ENCODE measurements at places on chromosomes 4 and X.

GRCh38 chr4:38723726-38724474 is 58.9 kb downstream of the TLR10 start:
- DNase-seq: no peak

DNA sequence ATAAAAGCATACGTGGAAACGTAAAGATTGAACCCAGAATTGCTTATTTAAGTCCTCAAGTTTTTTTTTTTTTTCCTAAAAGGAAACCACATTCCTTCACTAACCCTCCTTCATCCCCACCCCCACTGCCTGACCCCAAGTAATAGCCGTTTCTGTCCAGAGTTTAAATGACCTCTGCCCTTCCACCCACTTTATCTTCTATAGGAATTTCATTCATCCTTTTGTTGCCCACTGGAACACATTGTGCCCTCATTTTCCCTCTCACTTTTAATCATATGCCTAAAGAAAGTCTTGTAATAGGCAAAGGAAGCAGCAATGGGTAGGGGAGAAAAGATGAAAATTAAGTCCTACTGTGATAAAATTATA is 62.7 kb downstream of the SH3RF1 start:
- DNase-seq: no peak

GRCh38 chr4:10506077-10506476 is 48.9 kb upstream of the ZNF518B start:
- no peak for DNase-seq

DNA sequence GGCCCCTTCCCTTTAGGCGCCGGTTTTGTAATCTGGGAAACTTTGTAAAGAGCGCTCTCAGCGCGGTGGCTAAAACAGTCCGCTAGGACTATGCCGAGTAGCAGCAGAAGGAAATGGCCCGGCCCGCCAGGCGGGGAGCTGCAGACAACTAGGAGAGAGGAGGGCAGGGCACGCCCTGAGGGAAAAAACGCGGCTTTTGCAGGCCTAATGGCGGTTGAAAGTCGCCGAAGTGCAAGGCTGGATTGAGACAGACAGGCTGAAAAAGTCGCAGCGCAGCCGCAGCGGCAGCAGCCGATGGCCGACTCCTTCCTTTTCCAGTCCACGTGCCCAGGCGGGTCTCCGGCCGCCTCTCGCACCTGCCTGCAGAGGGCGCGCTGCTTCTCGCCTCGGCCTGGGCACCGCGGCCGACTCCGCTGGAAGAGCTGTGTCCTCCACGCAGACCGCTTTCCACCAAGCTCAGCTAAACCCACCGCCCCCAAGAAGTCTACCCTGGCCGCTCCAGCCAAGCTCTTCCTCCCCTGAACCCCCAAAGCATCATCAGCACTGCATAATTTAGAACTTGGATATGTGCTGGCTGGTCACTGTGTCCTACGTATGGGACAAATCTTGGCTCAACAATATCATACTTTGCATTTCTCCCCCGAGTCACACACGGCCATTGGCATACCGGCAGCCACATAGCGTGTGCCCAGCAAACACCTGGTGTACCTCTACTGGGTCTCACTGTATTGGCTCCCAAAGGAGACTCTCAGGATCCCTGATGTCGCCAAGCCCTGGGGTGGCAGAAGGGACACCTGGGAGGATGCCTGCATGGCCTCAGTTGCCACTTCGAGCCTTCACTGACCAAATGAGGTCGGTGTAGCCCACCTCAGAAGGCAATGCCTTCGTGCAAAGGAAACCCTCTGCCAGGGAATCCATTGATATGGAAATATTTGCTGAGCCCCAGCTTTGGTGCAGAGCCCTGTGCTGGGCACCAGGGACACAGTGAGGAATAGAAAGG is 14.5 kb downstream of the SLC25A5 start:
- DNase-seq: peak; percentile 26

DNA sequence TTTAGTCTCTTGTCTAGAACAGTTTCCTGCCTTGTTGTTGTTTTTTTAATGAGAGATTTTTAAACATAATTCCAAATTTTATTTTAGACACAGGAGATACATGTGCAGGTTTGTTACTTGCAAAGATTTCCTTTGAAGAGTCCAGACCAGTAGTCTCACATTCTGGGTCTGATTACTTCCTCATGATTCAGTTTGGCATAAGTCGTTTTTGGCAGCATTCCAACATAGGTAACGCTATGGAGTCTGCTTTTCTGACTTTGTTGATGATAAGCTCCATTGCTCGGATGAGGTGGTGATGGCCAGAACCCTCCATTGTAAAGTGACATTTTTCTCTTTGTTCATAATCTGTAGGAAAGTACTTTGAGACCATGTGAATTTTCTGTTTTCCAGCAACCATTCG is 74.7 kb downstream of the CLCN4 start:
- no peak for DNase-seq

GRCh38 chr4:78704981-78705683 is 71.0 kb upstream of the BMP2K start:
- no peak for DNase-seq

- no peak for DNase-seq
Measured at GRCh38 chr4:45363931-45364330, 637.6 kb upstream of the GNPDA2 start.

GRCh38 chrX:108224727-108225621 is 133.4 kb downstream of the ATG4A start:
- DNase-seq: no peak

DNA sequence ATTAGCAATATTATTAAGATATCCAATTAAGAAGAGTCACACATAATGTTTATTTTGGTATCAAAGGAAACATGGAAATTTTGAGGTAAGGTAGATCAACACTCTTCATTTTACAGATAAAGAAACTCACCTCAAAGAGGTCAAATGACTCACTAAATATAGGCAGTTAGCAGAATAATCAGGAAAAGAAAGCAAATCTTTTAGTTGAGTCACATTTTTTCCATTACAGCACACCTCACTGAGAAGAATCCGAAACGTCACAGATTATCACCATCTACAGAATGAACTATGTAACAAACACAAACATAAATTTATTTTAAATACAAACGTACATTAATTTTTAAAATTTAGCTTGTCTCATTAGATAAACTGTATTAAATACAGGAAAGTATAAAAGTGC is 70.1 kb downstream of the TMEM47 start:
- no peak for DNase-seq

DNA sequence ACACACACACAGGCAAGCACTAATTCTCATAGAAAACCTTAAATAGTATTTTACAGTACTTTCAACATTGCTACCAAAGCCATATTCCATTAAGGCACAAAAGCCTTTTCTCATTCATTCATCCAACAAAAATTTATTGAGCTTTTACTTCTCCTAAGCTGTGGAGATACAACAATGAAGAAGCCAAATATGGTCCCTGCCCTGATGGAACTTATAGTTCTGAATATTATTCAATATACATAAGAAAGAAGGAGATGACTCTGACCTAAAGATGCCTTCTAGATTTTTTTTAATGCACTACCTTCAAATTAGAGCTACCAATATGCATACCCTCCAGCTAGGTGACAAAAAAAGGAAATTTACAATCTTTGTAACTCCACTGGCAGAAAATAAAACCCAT is 90.0 kb upstream of the WDR44 start:
- no peak for DNase-seq

DNA sequence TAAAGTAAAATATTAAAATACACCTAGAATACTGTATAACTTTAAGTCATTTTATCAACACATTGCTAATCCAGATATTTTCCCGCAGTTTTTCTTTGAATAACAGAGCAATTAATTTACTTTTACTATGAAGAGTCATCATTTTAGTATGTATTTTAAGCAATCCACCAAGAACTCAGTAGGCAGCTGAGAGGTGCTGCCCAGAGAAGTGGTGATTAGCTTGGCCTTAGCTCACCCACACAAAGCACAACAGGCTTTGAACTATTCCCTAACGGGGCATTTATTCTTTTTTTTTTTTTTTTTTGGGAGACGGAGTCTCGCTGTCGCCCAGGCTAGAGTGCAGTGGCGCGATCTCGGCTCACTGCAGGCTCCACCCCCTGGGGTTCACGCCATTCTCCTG is 74.4 kb downstream of the CD38 start:
- no peak for DNase-seq

DNA sequence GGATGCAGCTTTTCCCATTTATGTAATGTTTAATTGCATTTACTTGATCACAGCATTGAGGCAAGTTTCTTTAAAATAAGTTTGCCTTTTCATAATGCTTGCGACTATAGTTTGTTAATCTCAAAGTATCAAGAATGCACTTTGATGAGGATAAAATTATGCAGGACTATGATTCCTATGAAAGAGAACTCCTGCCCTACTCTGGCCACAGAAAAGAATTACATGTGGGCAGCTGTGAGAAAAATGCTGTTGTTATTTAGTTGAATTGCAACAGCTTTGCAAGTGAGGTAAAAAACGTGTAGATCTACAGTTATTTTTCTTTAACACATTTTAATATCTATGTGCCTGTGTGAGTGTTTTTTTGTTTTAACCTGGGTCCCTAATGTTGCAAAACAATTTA is 12.5 kb upstream of the OSTC start:
- DNase-seq: no peak

- DNase-seq: no peak
Measured at GRCh38 chr4:52843958-52844357, 18.2 kb upstream of the RASL11B start.

DNA sequence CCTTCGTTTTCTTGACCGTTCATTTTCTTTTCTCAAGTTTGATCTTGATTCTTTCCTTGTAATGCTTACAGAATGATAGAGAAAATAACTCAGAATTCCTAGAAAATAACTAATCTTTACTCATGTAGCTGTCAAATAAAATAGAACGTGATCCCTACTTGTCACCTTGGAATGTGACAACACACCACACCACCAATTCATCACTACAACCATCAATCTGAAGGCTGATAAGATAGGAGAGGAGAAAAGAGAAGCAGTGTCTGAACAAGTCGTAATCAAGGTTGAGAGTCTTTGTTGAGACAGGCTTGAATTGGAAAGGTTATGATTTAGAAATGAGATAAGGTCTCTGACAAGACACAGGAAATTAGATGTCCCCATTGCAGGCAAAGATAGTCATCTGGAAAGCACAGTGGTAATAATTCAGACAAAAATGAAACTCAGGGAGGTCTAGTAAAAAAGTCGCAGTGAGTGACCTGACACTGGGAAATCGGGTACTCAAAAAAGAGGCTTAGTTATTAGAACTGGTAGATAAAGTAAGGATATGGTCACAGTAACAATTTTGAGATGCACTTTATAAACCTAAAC is 456.2 kb downstream of the FAT4 start:
- DNase-seq: no peak

GRCh38 chr4:118917582-118917981 is 28.9 kb downstream of the SYNPO2 start:
- DNase-seq: no peak

Data from NCI-H1105 (cell line).